CD4-positive, alpha-beta memory T cell (primary cell): ENCODE measurements at places on chromosomes 7 and 10. TPM values are rescaled to one million over a fixed set of nuclear protein-coding genes. Genes with fewer than 3 reads are reported as not detected.

DNA sequence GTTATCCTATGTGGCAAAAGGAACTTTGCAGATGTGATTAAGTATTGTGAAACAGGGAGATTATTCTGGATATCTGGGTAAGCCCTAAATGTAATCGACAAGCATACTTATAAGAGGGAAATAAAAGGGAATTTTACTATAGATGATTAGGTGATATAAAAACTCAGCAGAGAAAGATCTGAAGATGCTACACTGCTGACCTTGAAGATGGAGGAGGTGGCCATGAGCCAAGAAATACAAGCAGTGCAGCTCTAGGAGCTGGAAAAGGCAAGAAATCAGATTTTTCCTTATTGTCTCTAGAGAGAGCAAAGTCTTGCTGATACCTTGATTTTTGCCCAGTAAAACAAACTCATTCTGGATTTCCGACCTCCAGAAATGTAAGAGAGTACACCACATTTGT, 67.7 kb downstream of the BRAF start:
- no peak for DNase-seq

DNA sequence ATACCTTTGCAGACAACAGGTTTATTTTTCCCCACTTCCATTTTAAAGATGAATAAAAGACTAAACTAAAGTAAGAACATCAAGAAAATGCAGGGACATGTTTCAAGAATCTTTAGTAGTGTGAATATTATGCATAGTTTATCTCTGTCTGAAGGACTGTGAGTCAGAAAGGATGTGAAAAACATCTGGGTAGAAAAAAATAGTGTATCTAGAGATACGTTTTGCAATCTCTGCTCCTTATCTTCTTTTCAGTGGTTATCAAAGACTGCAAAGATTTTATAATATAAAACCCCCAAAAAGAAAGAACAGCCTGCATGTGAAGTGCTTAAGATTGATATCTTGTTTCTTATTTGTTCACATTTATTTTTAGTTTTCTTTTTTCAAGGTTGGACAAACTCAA, 101.9 kb upstream of the ARHGAP21 start:
- no peak for DNase-seq

DNA sequence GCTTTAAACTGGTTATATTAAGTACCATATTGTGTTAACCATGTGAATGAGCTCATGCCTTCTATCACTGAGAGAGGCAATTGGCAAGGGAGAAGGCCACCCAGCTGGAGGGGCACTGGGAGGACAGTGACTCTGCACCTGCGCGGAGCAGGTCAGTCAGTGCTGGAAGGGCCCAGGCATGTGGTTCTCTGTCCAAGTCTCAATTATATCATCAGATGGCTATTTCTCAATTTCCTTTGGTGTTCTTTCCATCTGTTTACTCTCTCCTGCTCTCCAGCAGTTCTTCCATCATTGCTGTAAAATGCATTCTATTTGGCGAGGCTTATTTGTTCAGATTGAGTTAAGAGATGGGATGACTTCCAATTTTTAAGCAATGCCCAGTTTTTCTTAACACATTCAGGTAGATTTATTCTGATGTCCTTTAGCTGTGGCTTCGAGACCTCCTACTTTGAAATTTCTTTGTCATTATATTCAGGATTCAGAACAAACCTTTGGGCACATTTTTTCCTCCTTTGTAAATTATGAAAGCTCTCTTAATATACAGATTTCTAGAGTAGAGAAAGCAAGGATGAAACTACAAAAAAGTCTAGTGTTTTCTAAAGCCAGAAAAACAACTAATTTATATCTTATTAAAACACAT, 159.3 kb downstream of the BMPER start:
- DNase-seq, result no peak

GRCh38 chr10:70902661-70903261, 14.4 kb upstream of the PCBD1 start:
- no peak for DNase-seq

GRCh38 chr7:30224511-30225062, 59.8 kb upstream of the ZNRF2 start:
- no peak for DNase-seq

DNA sequence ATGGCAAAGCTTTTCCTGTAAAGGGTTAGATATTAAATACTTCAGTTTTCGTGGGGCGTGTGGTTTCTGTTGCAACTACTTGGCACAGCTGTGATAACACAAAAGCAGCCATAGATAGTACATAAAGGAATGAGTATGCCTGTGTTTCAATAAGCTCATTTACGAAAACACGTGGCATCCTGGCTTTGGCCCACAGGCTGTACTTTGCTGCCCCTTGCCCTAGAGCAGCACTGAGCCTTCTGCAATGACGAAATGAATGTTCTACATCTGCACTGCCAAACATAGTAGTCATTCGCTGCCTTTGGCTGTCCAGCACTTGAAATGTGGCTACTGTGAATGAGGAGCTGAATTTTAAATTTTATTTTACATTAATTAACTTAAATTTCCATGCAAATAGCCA, 376.2 kb upstream of the TPK1 start:
- DNase-seq, result no peak

DNA sequence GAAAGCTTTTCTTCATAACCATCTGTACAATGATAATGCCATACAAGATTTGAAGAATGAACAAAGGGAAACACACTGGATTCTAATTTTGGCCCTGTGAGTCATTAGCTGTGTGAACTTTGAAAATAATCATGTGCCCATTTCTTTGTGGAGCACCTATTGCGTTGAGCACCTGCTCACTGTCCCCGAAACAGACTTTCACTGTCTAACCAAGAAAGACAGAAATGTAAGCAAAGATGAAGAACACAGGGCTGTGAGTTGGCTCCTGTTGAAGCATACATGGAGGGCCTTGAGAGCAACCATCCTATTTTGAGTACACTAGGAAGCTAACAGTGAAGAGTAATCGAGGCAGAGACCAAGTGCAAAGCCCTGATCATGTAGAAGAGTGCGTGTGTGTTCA, 118.4 kb upstream of the SLC25A13 start:
- no peak for DNase-seq

DNA sequence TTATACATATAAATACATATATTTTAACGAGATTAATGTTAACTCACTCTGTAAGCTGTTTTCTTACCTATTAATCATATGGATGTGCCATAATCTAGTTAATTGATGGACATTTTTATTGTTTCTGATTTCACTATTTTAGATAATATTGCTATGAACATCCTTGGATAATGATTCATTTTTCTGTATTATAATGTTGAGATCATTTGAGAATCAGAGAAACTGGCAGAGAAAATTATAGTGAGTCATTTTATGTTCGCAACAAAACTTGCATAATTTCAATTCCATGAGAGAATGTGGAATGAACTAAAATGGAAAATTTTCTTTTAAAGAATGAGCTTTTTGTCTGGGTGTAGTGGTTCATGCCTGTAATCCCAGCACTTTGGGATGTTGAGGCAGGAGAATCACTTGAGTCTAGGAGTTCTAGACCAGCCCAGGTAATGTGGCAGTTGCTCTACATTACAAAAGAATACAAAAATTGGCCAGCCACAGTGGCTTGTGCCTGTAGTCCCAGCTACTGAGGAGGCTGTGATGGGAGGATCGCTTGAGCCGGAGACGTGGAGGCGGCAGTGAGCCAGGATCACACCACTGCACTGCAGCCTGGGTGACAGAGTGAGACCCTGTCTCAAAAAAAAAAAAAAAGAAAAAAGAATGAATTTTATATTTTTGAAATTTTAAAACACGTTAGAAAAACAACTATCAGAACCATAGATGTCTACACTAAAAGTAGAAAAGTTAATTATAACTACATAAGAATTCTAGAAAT, 40.5 kb downstream of the PAPSS2 start:
- DNase-seq, result no peak

The HELLS gene
- 11.8 TPM for polyA plus RNA-seq

The PNLIPRP2 gene
- polyA plus RNA-seq, result not detected

The FAM25A gene
- not detected for polyA plus RNA-seq

DNA sequence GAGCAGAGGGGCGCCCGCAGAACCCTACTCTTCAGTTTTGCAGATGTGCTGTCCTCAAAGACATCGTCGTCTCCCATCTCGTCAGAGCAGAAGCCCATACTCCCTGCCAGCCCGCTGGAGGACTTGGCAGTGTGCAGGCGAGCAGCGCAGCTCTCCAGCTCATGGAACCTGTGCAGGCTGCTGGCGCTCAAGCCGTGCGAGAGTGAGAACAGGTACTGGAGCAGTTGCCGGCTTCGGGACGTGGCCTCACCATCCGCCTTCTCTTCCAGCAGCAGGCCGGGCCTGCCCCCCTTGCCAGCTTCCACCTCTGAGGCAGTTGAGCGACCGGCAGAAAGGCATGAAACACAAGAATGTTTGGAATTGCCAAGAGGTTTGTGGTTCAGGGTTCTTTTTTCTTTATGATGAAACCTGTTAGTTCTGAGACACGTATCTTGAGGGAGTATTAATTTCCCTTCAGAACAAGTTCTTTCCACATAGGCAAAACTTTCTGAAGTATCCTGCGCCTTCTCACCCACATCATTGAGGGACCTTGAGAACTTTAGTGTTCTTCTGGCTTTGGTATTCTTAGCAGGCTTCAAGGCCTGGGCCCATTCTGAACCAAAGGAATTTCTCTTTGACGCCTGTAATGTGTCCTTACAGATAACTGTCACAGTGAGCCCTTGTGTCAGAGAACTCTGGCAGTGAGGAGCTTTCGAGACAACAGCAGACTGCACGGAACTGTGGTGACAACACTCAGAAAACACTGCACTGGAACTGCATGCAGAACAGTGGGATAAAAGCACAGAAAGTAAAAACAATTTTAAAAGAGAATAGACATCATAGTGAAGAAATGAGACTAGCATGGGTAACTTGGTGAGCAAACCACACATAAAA, 89.5 kb downstream of the ALOX5 start:
- no peak for DNase-seq

DNA sequence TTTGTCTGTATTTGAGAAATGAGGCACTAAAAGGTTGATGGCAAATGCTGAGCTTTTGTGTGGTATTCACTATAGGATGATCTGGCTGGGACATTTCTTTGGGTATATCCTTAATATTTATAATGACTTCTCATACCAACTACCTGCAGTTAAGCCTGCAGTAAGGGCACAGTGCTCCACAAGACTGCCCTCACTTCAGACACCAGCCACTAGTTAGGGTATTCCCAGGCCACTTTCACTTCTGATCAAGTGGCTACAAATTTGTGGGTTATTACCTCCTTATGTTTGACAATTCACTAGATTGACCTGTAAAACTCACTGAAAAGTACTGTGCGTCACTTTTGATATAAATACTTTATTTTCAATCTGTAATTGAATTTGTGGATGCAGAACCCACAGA, 20.3 kb downstream of the CCDC126 start:
- no peak for DNase-seq

The ASIC3 gene
- not detected for polyA plus RNA-seq

- no peak for DNase-seq
Observed at GRCh38 chr7:150379441-150380379, 580 bp downstream of the ZNF775 start.

GRCh38 chr10:28296023-28296422, 6.8 kb downstream of the MPP7 start:
- DNase-seq, result no peak

GRCh38 chr7:48074204-48074654, 14.8 kb upstream of the UPP1 start:
- DNase-seq, result no peak

The CXCL12 gene
- polyA plus RNA-seq, result not detected
